ENCODE measurements at places on chromosomes 12 and 14. TPM values are rescaled to one million over a fixed set of nuclear protein-coding genes. Genes with fewer than 3 reads are reported as not detected.

The TBX3 gene
- 11.9 TPM for polyA plus RNA-seq

The FSCB gene
- polyA plus RNA-seq, result not detected

The OVCH1 gene
- not detected for polyA plus RNA-seq

The RTL1 gene
- not detected for polyA plus RNA-seq

The ACTN1 gene
- 426 TPM for polyA plus RNA-seq

The CCDC177 gene
- not detected for polyA plus RNA-seq

The KCNMB4 gene
- 0.20 TPM for polyA plus RNA-seq

The SLC38A1 gene
- polyA plus RNA-seq, result 28.8 TPM

The CLEC4A gene
- polyA plus RNA-seq, result 0.34 TPM

The SRRM4 gene
- not detected for polyA plus RNA-seq

The CACNA1C gene
- not detected for polyA plus RNA-seq

The SLCO1C1 gene
- polyA plus RNA-seq, result not detected

The RHOJ gene
- 0.11 TPM for polyA plus RNA-seq

The PIWIL1 gene
- 0.04 TPM for polyA plus RNA-seq

The MANSC4 gene
- 0.10 TPM for polyA plus RNA-seq

The KRT71 gene
- not detected for polyA plus RNA-seq

The PGF gene
- polyA plus RNA-seq, result 31.7 TPM
